ENCODE measurements at places on chromosomes 4 and X.

DNA sequence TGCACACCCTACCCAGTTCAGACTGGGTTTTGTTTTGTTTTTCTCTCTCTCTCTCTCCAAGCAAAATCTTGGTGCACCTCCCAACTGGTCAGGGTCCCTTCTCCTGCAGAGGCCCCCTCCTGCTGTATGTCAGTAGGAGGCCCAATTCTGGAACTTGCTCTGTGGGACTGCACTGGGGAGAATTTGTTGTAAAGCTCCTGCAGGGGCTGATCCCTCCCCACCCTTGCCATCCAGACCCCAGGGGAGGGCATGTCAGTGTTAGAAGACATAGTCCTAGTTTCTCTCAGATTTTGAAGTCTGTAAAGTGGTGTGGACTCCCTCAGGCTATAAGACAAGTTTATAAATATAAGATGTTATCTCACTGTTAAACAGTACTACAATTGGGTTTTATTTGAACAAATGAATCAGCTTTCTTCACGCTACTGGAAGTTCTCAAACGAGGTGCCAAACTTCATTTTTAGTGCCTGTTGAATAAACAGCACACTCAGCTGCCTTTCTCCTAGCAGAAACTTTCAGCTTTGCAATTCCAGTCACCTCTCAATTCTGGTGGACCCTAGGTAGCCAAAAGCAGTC lies 88.6 kb upstream of the FRMPD3 start:
- no peak for DNase-seq

- no peak for DNase-seq
Measured at GRCh38 chr4:152901205-152901604, 34.9 kb upstream of the FHDC1 start.

GRCh38 chrX:19883878-19884277 lies 3.5 kb downstream of the SH3KBP1 start:
- no peak for DNase-seq

GRCh38 chr4:106986486-106986885 lies 49.6 kb downstream of the DKK2 start:
- DNase-seq = no peak

GRCh38 chr4:115780835-115781234 lies 667.4 kb upstream of the NDST4 start:
- no peak for DNase-seq

DNA sequence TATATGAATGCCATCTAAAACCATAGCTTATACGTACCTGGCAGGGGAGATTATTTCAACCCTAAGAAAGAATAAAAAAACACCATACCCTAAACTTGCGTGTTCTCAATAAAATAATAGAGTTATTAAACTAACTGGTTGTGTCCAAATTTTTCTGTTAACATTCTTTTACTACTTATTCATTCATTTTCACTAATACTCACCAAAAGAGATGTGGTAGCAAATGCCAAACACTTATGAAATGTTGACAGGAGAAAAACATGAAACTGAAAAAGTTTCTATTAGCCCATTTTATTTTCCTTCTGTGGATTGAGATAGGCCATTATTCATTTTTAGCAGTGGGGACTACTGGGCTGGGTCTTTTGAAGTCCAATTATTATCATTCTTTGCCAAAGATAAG lies 102.0 kb downstream of the TSPAN5 start:
- DNase-seq = no peak

DNA sequence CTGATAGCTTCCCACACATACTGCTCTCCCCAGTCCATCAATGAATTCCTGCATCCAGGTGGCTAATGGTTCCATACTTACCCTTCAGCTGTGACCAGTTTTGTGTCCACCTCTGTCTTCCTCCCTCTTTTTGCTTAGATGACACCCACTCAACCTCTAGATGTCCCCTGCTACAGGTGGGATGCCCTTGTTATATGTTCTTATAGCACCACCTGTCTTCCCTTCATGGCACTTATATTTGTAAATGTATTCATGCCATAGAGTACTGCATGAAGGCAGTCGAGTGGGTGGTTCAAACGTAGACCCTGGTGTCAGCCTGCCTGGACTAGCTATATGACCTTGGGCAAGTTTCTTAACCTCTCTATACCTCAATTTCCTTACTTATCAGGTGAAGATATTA lies 6.5 kb upstream of the USP46 start:
- peak; percentile 4 for DNase-seq

DNA sequence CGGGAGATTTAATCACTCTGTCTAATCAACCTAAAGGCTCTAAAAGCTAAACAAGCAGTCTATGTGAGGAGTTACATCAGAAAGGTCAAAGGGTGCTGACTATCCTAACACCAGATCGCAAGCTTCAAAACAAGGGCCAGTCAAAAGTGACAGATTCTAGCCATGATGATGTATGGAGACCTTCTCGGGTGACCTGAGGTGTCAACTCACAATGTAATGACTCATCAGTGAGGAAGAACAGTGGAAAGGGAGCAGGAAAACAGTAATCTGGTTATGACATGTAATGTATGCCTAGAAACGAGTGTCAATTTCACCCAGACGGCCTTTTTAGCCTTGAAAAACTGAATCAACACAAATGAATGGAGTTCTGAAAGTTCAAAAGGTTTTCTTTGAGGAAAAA lies 375.3 kb downstream of the IDS start:
- DNase-seq = no peak

DNA sequence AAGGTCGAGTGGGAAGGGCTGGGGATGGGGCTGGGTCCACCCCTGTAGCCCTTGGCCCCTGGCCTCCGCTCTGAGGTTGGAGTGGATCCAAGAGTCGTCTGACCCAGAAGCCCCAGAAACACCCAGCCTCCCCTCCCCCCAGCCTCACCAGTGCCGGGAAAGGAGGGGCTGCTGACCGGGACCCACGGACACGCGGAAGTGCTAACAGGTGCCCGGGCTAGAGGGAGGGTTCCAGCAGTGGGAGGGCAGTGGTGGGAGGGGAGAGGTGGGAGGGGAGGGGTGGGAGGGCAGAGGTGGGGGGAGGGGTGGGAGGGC lies 131.8 kb upstream of the NKX1-1 start:
- no peak for DNase-seq

- DNase-seq = no peak
Measured at GRCh38 chr4:75726577-75726976, 2.2 kb downstream of the USO1 start.

DNA sequence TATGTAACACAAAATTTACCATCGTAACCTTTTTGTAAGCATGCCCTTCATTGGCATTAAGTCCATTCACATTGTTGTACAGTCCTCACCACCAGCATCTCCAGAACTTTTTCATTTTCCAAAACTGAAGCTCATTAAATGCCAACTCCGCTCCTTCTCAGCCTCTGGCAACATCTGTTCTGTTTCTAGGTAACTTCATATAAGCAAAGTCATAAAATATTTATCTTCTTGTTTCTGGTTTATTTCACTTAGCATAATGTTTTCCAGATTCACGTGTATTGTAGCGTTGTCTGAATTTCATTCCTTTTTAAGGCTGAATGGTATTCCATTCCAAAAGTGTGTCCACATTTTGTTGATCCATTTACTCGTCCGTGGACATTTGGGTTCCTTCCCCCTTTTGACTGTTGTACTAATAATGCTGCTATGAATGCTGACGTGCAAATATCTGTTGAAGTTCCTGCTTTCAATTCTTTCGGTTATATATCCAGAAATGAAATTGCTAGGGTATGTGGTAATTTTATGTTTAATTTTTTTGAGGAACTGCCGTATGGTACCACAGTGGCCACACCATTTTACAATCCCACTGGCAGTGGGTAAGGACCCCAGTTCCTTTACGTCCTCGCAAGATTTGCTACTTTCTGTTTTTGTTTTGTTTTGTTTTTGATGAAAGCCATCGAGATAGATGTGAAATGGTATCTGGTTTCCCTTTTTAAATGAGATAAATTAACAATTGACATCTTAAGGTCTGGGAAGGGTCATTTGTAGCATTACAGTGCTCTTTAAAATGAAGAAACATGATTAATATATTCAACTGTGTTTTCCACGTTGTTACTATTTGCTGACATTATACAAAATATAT lies 63.4 kb downstream of the PTTG2 start:
- no peak for DNase-seq

- DNase-seq = no peak
Measured at GRCh38 chrX:2464677-2465166, 36.1 kb downstream of the DHRSX start.

DNA sequence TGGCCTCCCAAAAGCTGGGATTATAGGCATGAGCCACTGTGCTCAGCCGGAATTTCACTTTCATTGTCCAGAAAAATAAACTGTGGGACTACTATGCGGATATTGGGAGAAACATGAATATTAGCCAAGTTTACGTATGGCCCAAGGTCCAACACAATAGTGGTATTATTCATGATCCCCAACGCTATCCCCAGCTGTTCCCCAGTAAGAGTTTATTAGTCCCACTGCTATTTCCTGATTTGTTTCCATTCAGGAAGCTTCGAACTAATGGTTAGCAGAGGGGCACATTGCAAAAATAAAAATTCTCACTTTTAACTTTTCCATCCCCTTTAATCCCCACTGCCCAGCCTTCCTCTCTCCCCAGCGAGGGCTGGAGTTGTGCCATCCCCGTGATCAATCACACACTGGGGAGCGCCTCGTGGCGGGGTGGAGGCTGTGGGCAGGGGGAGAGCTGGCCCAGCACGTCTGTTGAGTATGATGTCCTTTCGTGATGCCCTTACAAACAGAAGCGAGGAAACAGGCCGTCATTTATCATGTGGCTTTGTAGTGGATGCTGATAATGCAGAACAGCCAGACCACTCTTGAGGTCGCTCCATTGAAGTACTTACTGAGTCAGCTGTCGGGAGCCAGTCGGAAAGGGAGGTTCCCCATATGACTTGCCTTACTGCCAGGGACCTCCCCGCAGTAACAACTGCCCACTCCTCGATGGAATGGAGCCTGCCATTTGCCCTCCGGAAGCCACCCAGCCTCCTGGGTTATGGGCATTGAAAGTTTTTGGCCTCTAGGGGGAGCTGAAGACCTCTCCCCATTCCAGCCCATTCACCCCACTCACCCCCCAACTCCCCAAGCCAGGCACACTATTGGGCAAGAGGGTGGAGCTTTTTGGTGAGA lies 117.0 kb downstream of the KDR start:
- DNase-seq = no peak
